NCI-H1048 (cell line): ENCODE measurements at places on chromosomes 16 and 17.

- DNase-seq: no peak
These were observed 518.6 kb upstream of the WSB1 start for GRCh38 chr17:26775219-26775822.

GRCh38 chr16:23466162-23466885 is 13.3 kb upstream of the COG7 start:
- DNase-seq: no peak

DNA sequence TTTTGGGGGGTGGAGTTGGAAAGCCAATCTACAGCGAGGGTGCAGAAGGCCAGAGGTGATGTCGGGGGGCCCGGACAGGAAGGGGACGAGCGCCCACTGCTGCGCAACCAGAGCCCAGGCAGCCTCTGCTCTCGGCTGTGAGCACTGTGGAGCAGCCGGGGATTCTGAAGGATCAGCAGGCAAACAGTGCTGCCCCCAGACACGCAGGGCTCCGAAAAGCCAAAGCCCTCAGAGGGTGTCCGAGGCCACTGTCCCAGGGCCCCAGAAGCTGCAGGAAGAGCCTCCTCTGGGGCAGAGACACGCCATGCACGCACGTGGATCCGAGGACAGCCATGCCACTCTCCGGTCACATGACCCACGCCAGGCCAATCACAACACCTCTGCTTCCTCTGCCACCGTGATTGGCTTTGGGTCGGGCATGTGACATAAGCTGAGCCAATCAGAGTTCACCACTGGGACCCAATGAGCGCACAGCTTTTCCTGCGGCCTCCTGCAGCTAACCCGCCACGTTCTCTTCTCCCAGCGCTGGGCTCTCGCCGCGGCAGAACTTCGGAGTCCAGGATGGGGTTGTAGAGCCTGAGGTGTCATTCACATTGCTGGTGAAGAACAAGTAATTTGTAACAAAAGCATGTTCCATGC is 40.7 kb downstream of the ACTG1 start:
- DNase-seq: peak; percentile 93

GRCh38 chr17:43652124-43652480 is 9.6 kb downstream of the MEOX1 start:
- no peak for DNase-seq

DNA sequence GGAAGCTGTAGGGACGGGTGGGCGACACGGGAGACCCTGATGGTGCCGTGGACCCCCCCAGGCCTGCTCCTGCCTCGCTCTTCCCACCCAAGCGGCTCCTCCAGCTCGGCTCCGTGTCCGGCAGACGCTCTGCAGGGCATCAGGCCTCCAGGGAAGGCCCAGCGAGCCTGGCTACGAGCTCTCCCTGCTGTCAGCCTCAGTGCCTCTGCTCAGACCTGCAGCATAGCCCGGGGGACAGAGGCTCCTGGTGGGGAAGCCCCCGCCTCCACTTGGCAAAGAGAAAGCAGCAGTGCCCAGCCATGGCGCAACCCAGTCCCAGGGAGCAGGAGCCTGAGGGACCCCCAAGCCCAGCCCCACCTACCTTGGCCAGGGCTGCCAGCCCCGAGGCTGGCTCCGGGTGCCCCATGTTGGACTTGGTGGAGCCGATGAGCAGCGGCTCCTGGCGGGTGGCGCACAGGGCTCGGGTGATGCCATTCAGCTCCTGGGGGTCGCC is 5.9 kb downstream of the FASN start:
- DNase-seq: no peak

DNA sequence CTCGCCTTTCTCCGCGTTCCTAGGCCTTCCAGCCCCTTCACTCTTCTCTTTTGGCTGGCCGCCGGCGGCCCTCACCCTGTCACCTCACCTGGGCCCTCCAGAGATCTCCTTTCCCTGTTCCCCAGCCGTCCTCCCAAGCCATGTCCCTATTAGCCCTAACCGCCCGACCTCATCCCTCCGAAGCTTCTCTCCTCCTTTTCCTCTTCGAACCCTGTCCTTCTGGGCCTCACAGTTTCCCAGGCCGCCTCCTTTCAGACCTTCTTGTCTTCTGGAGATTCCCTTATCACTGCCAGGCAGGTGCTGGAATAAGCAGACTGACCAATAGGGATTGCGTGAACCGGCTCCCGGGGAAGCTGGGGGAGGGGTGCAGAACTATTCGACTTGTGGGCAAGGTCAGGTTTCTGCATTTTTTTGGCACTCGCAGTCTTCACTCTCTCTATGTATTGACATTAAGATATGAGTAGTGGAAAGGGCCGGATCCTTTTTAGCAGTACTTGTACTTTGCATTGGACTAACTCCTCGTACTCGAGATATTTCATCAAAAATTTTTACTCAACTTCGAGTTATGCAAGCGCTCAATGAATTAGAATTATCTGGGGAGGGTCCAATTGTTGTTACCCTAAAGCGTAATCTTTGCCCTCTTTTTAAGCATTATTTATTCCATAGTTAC is 690 bp downstream of the RHOT1 start:
- DNase-seq: no peak

- peak; percentile 57 for DNase-seq
These were observed 946 bp upstream of the TMEM256 start for GRCh38 chr17:7404737-7405349.

DNA sequence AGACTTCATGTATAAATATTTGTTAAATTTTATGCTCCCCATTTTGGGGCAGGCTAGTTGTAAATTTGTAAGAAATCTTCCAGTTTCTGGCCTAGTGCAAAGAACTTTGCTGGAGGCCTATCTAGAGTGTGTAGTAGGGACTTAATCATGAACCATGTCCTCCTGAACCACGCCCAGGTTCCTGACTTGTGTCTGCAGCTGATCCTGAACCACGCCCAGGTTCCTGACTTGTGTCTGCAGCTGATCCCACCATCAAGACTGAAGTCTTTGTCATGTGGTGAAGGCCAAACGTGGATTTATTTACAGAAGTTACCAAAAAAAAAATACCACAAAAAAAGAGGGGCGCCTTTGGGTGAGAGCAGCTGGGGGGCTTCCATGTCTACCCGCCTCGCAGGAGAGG is 33.1 kb downstream of the LMF1 start:
- no peak for DNase-seq

GRCh38 chr17:17349724-17350106 is 46.5 kb downstream of the NT5M start:
- no peak for DNase-seq

DNA sequence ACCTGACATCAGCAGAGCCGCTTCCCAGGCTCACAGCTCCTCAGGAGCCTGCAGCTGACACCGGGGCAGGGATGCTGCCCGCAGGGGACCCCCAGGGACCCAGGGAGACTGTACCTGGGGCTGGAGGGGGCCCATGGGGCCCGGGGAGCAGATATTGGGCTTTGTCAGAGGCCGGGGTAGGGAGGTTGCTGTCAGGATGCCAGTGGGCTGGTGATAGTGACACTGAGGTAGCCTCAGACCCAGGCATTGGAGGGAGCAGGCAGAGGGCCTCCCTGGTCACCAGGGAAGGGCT is 15.1 kb downstream of the GSE1 start:
- no peak for DNase-seq

- no peak for DNase-seq
These were observed 15.9 kb downstream of the FAM83G start for GRCh38 chr17:18988546-18989173.

GRCh38 chr16:20650400-20651166 is 46.9 kb downstream of the ACSM1 start:
- no peak for DNase-seq

DNA sequence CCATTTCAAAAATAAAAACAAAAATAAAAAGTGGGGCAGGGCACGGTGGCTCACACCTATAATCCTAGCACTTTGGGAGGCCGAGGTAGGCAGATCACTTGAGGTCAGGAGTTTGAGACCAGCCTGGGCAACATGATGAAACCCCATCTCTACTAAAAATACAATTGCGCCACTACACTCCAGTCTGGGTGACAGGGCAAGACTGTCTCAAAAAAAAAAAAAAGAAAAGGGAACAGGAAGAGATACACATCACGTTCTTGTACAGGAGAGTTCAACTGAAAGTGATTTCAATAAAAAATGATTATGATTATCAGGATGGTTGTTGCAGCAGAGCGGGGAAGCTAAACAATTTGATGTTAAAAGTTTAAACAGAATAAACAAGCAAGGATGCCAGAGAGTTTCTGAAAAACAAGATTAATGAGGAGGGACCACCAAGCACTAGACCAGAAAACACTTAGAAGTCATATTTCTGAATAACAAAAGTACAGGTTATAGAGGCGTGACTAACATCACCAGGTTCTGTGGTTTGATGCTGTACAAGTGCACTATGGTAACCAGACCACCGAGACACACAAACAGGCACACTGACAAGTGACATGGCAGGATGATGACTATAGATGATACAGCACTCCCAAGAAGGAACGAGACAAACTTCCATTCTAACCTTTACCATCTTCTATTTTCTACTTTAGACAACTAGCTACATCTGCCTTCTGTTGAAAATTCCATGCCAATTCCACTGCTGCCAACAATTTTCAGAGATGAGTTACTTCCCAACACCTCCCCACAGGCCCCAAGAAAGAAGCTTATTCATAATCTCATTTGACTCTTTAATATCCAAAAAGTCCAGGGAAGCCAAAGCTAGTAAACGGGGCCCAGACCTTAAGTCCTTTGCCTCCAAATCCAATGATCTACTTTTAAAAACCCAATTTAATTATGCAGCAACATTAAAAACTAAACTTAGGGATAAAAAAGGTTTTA is 11.8 kb downstream of the DNAJA2 start:
- DNase-seq: no peak

DNA sequence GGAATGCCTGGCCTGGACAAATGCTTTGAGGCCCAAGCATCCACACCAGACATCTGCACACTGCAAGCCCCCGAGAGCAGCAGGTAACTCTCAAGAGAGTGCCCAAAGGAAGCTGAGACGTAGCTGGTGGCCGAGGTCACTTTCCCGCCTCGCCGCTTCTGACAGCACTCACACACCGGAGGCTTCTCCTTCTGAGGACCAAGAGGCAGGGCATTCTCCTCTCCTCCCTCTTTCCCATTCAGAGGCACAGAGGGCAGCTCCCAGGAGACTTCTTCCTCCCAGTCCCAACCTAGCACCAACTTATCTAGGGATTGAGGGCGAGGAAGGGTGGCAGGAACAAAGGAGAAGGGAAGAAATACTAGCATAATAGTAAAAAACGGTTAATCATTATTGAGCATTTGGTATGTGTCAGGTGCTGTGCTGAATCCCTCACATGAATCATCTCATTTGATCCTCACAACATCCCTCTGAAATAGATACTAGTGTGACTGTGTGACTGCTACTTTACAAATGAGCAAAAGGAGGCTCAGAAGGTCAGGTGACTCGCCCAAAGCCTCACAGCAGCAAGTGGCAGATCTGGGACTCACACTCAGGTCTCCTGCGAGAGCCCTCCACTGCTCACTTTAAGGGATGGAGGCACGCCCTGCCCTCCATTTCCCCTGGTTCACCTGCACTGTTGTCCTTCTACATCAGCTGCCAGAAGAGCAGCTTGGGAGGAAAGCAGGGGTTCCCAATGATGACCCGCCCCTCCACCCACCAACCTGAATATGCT is 41.8 kb downstream of the MYO18A start:
- no peak for DNase-seq

DNA sequence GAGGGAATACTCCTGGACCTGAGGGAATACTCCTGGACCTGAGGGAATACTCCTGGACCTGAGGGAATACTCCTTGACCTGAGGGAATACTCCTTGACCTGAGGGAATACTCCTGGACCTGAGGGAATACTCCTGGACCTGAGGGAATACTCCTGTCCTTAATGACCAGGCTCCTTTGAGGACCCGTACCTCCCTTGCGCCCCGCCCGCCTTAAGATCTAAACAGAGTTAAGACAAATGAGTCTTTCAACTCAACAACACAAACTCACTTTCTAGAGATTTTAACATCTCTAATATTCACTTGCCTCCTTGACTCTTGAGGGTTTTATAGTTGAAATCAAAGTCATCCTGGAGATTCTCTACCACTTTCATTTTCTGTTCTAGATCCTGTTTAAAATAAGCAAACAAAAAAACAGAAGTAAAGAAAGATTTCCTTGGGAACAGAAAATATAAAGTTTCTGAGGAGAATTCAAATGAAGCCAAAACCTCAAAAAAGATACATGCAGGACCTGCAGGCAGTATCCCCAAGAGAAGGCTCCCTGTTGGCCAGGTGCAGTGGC is 49.7 kb downstream of the STAT3 start:
- DNase-seq: no peak

GRCh38 chr17:78573955-78574354 is 3.2 kb downstream of the DNAH17 start:
- DNase-seq: no peak

GRCh38 chr17:63665527-63666214 is 34.3 kb downstream of the LIMD2 start:
- DNase-seq: no peak

- DNase-seq: no peak
These were observed 7.4 kb upstream of the ZNF469 start for GRCh38 chr16:88375236-88375975.

- DNase-seq: no peak
These were observed 22.1 kb downstream of the NT5M start for GRCh38 chr17:17325228-17325627.

- no peak for DNase-seq
These were observed 4.1 kb upstream of the SSTR5 start for GRCh38 chr16:1068451-1068850.

GRCh38 chr16:68230176-68230571 is 5.8 kb downstream of the ESRP2 start:
- no peak for DNase-seq

DNA sequence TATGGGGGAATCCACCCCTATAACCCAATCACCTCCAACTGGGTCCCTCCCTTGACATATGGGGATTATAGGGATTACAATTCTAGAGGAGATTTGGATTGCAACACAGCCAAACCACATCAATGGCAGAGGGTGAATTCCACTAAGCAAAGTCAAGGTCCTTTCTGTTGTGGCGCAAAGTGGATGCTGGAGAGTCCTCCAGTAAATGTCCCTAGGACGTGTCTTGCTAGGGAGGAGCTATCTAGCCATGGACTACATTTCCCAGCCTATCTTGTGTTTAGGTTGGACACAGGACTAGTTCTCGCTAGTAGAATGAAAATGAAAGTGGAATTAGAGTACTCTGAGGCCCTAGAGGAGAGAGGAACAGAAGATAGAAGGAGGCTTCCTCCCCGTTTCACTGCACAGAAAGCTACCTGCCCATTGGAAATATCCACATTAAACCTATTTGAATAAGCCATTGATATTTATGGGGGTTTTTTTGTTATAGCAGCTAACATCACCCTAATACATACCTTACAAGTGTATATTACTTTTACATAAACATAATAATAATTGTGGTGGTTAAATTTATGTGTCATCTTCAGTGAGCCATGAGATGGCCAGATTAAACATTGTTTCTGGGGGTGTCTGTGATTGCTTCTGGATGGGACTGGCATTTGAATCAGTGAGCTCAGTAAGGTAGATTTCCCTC is 56.7 kb upstream of the ERCC4 start:
- no peak for DNase-seq

- DNase-seq: no peak
These were observed 286.7 kb upstream of the CDH5 start for GRCh38 chr16:66079671-66080334.

DNA sequence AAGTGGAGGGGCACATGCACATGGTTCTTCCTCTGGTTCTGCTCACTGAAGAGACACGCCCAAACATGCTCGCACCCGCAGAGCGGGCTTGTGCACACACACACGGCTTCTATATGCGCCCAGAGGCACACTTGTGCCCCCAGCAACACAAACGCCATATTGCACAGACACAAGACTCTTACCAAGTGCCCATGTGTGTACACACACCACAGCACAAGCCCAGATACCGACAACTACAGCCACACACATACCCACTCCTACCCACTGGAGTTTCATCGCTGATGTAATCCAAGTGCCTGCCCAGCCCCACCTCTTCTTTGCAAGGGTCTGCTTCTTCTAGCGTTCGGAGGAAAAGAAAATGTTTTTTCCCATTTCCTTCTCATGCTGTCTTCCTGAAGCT is 6.5 kb upstream of the PRR29 start:
- no peak for DNase-seq
